Muscle of arm (tissue), 14 donors: ENCODE measurements at places on chromosomes 4 and X. TPM values are rescaled to one million over a fixed set of nuclear protein-coding genes. Genes with fewer than 3 reads are reported as not detected.

Gene IL2
- polyA plus RNA-seq: not detected

Gene CD99
- polyA plus RNA-seq: 276 TPM

Gene SLC6A8
- 42.3 TPM for polyA plus RNA-seq

Gene SLITRK2
- 1.0 TPM for polyA plus RNA-seq

GRCh38 chr4:86032476-86033022, 327.3 kb downstream of the MAPK10 start:
- DNase-seq: peak; percentile 41

DNA sequence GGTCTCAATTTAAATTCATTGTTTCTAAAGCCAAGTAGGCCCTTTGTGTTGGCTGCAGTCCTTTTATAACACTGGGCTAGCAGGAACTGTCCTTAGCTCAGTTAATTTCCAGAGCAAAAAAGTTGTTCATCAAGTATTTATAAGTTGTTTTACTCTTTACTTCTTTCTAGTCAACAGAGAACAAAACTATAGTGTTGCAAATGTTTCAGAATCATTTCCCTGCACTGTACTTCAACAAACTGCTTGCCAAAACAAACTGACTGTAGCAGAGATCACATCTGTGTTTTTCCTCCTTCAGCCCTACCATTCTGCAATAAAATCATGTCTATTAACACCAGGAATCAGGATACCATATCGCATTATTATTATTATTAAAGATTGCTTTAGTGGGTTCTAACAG, 168.5 kb upstream of the SH3RF1 start:
- peak; percentile 44 for DNase-seq
